ENCODE measurements at places on chromosomes 4 and X.
A peak's percentile ranks its signal among the peaks of the same experiment; 100 is the strongest.

DNA sequence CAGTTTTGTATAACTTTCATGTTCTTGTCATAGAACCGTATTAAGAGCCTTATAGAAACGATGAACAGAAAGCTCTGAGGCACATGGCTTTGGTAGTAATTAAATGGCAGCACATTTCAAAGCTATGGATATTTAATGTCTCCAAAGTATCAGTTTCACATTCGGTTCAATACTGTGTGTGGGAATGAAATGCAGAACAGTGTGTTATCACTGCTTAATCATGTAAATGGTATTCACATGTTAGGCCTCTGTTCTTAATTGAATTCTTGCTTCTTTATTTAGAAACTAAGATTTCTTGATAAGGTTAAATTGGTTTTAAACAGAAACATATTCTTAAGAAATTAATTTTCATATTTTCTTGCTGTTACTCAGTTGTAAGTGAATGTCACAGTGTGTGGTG lies 701.0 kb upstream of the PITX2 start:
- no peak for DNase-seq

- no peak for DNase-seq
Measured at GRCh38 chrX:40514376-40514775, 66.4 kb upstream of the ATP6AP2 start.

GRCh38 chrX:133980406-133980805 lies 5.0 kb downstream of the GPC3 start:
- DNase-seq, result no peak

DNA sequence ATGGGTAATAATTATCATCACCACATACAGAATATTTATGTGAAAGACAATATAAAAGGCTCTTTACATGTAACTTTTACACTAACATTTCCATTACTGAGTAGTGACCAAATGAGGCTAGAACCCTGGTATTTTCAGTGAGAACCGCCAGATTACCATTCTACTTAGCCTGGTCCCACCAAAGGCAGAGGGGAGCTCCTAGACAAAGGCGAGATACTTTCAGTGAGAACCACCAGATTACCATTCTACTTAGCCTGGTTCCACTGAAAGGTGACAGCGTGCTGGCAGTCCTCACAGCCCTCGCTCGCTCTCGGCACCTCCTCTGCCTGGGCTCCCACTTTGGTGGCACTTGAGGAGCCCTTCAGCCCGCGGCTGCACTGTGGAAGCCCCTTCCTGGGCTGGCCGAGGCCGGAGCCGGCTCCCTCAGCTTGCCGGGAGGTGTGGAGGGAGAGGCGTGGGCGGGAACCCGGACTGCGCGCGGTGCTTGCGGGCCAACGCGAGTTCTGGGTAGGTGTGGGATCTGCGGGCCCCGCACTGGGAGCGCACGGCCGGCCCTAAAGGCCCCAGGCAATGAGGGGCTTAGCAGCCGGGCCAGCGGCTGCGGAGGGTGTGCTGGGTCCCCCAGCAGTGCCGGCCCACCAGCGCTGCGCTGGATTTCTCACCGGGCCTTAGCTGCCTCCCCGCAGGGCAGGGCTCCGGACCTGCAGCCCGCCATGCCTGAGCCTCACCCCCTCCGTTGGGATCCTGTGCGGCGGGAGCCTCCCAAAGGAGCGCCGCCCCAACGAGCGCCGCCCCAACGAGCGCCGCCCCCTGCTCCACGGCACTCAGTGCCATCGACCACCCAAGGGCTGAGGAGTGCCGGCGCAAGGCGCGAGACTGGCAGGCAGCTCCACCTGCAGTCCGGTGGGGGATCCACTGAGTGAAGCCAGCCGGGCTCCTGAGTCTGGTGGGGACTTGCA lies 1276.1 kb downstream of the PCDH7 start:
- DNase-seq, result no peak

DNA sequence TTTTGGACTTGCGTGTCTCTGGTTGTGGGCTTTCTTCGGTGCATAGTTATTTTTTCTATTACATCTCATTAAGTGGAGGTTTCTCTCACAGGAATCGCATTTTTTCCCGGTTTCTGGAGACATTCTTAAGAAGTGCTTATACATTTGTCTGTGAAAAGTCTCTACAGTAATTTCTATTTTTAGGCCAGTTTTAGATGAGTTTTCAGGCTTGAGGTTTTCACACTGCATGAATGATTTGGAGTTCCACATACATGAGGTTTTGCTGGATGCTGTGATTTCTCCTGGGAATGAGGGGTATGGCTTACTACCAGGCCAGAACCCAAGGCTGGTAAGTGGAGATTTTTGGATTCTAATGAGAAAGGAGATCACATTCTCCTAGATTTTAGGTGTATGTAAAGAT lies 422.6 kb upstream of the SLIT2 start:
- DNase-seq, result no peak

DNA sequence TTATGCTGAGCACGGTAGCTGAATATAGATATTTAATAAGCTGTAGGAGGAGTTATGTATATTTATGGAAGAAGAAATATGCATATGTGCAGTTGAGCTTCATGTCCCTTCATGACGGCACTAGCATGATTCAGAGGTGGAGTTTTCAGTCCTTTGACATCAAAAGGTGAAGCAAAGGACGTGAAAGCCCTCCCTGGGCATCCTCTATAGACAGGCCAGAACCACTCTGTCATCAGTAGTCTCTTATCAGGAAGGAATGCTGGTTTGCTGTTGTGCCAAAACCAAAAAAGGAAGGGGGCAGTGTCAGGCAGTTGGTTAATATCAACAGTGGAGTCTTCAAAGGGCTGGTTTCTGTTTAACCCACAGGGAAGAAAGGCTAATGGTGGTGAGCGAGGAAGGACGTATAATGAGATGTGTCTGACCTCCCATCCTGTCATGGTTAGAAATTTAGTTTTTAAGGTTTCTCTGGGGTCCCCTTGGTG lies 23.5 kb upstream of the IL2 start:
- DNase-seq, result no peak

GRCh38 chr4:15717657-15718416 lies 15.0 kb downstream of the BST1 start:
- peak; percentile 13 for DNase-seq

- DNase-seq, result no peak
Measured at GRCh38 chr4:147479786-147480185, 1.1 kb upstream of the EDNRA start.

GRCh38 chr4:126046081-126046614 lies 731.4 kb downstream of the FAT4 start:
- DNase-seq, result no peak

- no peak for DNase-seq
Measured at GRCh38 chrX:112698946-112699345, 19.2 kb upstream of the LHFPL1 start.

GRCh38 chr4:163673848-163674697 lies 179.6 kb downstream of the TMA16 start:
- DNase-seq, result no peak

- DNase-seq, result no peak
Measured at GRCh38 chr4:62487016-62487415, 1286.9 kb downstream of the ADGRL3 start.

- no peak for DNase-seq
Measured at GRCh38 chr4:170697045-170697444, 607.3 kb upstream of the AADAT start.

DNA sequence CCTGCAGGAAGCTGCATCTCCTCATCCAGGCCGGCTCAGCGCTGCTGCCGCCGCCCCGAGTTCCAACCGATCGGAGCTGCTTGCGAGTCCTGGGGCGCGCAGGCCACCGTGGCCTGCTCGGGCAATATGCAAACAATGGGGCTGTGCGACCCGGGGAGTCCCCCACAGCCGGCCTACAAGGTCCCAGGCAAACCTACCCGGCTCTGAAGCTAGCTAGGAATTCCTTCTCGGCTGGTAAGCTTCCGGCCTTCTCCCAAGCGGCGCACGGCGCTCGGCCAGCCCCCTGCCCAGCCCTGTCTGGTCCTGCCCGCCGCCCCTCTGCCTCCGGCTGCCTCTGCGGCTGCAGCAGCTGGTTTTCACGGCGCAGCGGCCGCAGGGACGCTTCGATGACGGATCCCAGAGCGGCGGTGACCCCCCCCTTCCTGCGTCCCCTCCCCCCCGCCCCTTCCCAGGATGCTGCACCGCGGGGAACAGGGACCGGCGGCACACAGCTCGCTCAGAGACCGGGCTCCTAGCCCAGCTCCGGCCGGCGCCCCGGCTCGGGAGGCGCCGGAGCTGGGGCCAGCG lies 59.4 kb downstream of the TSC22D3 start:
- no peak for DNase-seq

GRCh38 chr4:123198706-123199105 lies 197.9 kb upstream of the SPRY1 start:
- no peak for DNase-seq

DNA sequence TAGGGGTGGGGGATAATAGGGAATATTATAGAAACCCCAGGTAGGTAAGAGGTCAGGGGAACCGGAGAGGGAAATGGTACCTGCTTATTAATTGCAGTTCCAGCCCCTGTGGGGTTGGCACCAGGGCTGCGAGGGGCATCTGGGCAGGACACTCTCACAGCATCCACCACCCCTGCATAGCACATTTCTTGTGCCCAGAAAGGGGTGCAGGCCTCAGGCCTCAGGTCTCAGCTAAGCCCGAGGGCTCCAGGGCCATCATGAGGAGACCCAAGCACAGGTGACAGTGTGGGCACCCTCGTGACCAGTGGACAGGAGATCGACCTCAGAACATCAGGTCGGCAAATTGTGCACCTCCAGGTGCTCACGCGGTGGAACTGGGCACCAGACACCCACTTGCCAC lies 164.7 kb downstream of the EVC2 start:
- DNase-seq, result no peak

- no peak for DNase-seq
Measured at GRCh38 chrX:118271775-118272174, 74.1 kb upstream of the WDR44 start.

GRCh38 chrX:110172215-110172614 lies 145.7 kb downstream of the AMMECR1 start:
- no peak for DNase-seq

DNA sequence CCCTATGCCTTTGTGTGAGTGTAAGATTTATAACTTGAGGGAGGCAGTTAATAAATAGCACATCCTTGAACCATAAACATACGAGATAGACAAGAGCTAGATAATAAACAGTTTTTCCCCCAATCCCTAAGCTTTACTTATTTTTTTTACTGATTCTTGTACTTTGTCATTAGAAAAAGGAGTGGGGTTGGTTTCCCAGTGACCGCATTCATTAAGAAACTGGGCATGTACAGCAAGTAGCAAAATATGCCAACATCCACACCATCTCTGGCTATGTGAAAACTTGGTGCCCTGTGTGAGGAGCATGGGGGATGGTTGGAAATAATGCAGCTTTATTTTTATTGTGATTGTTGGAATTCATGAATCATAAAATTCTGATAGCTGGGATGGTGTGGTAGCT lies 176.2 kb downstream of the CBR4 start:
- DNase-seq, result no peak

GRCh38 chr4:75985116-75985515 lies 5.6 kb downstream of the SDAD1 start:
- no peak for DNase-seq

DNA sequence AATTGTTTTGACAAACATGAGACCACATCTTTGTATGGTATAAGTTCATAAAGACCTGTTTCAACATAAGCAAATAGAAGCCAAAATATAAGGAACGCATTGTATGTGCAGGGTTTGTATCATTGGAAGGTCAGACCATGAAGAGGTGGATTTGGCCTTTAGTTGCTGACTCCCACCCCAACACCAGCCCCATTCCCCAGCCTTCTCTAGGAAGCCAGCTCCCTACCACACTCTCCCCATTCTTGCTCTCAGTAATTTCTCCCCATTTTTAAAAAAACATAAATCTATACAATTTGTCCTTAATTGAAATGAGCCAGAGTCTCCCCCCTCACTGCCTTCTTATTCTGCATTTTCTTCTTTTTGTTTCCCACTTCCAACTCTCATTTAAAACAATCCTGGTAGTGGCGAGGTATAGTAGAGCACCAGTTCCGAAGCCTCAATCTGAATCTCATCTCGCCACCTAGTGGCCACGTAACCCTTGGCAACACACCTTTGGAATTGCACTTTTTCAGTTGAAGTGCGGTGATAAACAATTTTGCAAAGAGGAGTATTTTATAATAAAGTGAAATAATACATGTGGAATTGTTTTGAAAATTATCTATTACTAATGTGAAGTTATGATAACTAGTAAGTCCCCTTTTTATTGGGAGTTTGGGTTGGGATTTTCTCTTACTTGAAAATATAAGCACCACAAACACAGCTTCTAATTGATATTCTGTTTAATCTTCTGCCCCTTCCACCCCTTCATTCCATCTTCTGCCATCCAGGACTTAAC lies 126.6 kb downstream of the ASB9 start:
- DNase-seq, result peak; percentile 4

- no peak for DNase-seq
Measured at GRCh38 chr4:23614284-23614892, 275.5 kb downstream of the PPARGC1A start.

DNA sequence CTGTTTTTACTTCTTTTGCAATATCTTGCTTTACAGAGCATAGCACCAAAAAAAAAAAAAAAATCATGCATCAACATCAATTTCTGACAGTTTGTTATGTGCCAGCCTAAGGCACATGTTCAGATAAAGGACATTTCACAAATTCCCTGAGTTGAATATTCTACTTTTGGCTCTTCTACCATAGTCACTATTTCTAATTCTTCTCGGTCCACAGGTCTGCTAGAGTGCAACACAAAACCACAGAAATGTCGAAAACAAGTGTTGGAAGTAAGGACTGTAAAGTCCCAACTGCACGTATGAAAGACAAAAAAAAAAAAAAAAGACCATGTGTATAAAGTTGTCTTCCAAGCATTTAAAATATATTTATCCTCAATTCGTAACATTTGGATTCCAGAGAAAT lies 494.2 kb upstream of the INTU start:
- no peak for DNase-seq

GRCh38 chr4:154928640-154929257 lies 147.7 kb downstream of the RBM46 start:
- no peak for DNase-seq

GRCh38 chr4:156193800-156194199 lies 240.1 kb upstream of the CTSO start:
- DNase-seq, result no peak

DNA sequence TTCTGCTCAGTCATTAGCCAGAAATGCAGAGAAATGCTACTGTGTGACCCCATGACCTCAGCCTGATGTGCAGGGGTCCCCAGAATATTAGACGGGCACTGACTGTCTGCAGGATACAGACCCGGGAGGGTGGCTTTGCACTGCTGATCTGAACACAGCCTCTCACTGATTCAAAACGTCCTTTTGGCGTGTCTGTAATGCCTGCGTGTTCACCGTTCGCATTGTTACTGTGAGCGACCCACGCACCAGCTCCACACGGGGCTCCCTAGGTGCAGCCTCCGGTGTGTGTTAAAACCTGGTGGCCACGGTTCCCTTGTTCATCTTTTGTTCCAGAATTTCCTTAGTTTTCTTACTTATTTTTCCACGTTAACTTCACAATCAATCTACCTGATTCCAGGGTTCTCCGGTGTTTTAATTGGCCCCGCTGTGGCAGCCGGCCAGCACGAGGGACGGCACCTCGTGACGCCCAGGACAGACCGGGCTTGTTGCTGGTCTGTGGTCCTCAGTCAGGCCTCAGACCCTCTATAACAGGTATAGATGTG lies 32.0 kb upstream of the SPON2 start:
- DNase-seq, result no peak

DNA sequence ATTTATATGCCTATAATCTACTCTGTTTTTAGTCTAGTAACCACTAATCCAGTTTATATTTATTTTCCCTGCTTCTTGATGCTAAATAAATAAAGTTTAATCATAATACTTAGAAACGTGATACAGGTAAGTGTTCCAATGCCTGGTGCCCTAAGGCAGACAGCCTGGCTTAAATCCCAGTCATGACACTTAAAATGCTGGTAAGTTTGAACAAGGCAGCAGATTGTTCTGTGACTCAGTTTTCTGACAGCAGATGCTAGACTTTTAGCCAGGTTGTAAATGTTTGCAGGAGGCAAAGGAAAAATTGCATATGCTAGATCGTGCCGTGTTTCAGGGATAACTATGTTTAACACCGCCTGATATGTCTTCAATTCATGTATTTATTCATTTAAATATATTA lies 2661.6 kb downstream of the PCDH7 start:
- peak; percentile 41 for DNase-seq
